ENCODE measurements at places on chromosomes 2 and 18.

DNA sequence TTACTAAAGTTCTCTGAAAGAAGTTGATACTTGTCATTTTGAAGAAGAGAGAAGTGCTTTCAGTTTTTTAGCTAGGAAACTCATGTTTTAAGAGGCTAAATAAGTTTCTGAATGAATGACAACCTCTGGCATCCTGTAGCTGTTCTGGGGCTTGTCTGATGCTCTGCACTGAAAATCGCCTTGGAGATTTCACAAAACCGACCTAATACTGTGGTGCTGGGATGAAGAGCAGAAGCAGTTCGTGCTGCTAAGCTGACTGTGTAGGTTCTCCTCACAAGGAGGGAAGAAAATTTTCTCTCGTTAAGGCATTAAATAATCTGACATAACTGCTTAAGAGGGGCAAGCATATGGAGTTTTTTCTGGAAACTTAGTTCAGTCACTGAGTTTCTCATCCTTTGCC lies 193.2 kb downstream of the LTBP1 start:
- DNase-seq: no peak

DNA sequence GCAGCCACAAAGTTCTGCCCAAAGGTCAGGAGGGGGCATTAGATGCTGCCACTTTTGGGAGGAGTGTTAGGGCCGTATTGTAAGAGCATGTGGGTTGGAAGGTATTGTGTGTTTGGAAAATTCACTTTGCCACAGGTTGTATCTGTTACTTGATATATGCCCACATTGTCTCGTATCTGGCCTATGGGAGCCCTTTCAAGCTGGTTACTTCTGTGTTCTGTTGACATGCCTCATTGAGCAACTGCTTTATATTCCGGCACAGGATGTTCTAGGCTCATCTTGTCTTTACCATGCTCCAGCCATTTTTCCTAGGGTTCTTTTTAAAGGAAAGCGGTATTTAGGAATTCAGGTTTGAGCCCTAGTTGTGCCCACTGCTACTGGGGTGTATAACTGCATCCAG lies 6.0 kb downstream of the ADNP2 start:
- no peak for DNase-seq

DNA sequence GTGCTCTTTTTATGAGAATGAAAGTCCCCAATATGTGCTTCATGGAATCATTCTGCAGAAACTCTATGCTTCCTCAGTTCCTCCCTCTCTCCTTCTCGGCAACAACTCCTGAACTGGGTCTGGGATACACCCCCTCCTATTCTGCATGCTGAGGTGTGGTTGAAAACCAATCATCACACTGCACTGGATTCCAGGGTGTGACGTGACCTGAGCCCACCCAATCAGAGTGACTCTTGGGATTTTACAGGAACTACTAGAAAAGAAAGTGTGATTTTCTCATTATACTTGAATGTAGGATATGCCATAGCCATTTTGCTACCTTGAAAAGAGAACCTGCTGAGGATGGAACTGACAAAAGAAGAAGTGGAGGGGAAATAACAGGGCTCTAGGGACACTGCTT lies 36.3 kb downstream of the ACVR1 start:
- DNase-seq: no peak

DNA sequence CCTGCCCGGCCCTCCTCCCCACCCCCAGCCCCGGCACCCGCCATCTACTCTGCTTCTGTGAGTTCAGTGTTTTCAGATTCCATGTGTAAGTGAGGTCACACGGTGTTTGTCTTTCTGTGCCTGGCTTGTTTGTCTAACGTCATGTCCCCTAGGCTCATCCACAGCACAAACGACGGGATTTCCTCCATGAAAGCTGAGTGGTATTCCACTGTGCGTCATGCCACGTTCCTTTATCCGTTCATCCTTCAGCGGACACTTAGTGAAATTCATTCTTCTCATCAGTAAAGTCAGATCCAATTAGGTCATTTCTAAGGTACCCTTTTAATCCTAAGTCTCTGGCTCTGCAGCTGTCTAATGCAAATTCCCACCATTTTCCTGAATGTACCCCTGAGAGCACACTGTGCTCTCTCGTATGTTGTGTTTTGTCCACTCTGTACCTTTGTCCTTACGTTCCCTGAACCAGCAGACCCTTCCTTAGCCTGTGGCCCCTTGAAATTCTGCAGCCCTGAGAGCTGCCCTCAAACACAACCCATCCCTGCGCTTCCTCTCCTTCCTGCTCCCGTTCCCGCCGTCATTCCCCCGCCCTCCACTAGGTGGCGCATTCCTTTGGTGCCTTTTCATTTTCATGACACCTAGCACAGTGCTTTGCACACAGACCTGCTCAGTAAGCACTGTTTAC lies 44.1 kb downstream of the TRAPPC12 start:
- DNase-seq: no peak

- DNase-seq: no peak
Measured at GRCh38 chr2:127143841-127144782, 37.2 kb upstream of the BIN1 start.

DNA sequence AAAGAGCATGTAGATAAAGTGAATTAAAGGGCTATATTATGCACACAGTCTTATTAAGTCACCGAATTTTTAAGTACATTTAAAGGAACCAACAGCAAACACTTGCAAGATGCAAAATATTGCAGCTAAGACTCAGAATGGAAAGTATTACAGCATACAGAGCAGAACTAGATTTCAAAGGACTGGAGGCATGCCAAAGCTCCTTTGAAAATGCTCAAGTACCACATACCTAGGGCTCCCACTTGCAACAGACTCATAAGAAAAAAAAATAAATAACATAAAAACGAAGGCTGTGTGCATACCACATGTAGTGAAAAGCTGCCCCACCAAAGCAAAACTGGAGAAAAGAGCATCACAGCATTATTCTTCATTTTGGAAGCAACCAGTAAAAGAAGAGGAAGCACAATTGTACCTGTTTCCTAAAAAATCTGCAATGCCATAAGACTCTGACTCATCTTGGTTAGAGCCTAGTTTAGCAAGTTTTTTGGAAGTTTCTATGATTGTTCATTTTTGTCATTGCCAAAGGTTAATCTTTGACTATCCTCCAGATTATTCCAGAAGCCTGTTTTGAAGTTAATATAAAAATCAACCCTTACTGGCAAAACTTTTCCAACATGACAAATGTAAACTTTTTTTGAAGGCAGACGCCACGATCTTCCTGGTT lies 306.0 kb upstream of the COL3A1 start:
- no peak for DNase-seq

Data from NCI-H1092 (cell line).